ENCODE measurements at places on chromosomes 4 and X.

DNA sequence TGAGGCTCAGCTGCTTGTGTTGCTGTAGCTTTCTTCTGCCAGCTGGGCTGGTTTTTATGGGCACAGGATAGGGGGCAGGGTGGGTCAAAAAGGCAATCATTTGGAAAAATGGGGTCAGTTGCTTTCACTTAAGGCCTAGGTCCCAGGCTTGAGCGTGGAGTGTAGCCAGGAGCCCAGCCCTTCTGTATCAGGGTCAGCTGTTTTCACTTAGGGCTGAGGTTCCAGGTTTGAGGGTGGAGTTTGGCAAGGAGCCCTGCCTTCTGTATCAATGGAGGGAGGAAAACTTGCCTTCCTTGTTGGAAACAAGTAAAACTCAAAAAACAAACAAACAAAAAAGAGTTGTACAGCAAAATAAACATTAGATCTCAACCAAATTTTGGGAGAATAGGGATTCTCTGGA is 37.0 kb upstream of the UGT8 start:
- no peak for DNase-seq

DNA sequence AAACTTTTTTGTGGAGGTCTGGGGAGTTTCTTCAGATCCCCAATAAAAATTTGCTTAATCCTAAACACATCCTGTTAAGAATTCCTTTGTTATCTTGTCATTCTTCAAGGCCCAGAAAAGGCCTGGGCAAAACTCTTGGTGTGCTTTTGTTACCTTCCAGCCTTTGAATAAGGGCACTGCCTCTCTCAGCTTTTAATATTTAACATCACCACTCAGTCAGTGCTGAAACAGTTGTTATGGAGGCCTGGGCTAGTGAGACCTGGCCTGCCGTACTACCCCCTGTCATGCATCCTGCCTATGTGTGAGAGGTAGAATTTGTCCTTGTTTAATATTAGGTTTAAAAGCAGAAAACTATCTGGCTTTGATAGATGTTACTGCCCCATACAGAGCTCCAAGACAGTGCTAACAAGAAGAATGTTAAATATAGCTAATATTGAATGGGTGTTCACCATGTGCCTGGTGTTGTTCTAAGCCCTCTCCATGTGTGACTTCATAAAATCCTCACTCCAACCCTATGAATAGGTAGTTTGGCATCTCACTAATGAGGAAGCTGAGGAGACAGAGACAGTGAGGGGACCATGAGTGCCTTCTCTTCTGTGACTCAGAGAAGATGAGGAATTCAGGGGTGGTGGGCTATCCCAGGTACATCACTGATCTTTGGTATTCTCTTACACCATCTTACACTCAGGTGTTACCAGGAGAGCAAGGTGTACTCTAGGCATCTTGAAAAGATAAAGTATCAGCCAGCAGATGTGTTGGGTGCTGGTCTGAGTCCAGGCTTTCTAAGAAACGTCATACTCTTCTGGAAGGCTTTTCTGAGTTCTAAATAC is 6.2 kb downstream of the PPP1R2C start:
- DNase-seq = no peak

GRCh38 chr4:41632481-41633073 is 94.6 kb downstream of the LIMCH1 start:
- no peak for DNase-seq

- no peak for DNase-seq
Observed at GRCh38 chrX:134452596-134452995, 7.4 kb upstream of the HPRT1 start.

DNA sequence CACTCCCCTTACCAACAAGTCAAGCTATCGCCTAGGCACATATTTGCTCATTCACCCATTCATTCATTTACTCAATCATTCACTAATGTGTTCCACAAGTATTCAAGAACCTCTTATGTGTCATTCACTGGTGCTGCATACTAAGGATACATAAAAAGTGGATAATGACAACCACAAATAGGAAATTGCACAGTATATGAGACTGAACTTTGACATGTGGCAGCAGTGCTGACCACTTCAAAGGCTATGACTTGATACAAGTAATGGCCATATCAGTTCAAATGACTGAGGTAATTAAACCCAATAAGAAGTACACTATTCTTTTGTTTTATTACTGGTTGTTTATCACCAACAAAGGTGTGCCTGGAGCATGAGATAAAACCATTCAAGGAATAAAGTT is 282.5 kb downstream of the KLHL13 start:
- DNase-seq = no peak

- DNase-seq = no peak
Observed at GRCh38 chr4:105957680-105958079, 62.4 kb downstream of the NPNT start.

- DNase-seq = no peak
Observed at GRCh38 chrX:121902463-121902862, 855.1 kb downstream of the GLUD2 start.

GRCh38 chr4:153619811-153620210 is 64.3 kb upstream of the TLR2 start:
- DNase-seq = no peak

GRCh38 chr4:127632420-127633403 is at the start of gene INTU:
Gene INTU, plus strand, starts transcription at chr4:127632957. Its CDS starts 78 bp downstream, at chr4:127633035.
- DNase-seq = no peak

DNA sequence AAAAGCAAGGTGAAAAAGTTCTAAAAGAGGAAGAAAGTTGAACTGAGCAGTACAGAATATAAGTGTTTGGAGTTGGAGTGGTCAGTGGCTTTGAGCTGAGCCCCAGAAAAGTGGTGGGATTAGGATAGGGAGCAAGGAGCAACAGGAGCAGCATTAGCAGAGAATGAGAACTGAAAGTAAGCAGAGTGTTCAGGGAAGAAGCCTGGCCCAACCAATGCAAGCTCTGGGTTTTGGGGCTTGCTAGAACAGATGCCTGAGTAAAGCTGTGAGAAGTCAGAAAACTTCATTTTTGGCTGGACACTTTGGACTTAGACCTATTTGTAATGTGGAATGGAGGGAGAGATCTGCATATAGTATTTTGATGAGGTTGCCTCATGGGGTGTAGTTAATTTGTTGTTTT is 17.8 kb downstream of the JADE1 start:
- no peak for DNase-seq

GRCh38 chr4:80425124-80426100 is 89.9 kb downstream of the CFAP299 start:
- DNase-seq = no peak

- DNase-seq = no peak
Observed at GRCh38 chr4:147581606-147582350, 35.4 kb upstream of the TMEM184C start.

GRCh38 chr4:41282366-41282765 is 25.6 kb downstream of the UCHL1 start:
- DNase-seq = no peak

GRCh38 chrX:110172215-110172614 is 145.7 kb downstream of the AMMECR1 start:
- DNase-seq = no peak

DNA sequence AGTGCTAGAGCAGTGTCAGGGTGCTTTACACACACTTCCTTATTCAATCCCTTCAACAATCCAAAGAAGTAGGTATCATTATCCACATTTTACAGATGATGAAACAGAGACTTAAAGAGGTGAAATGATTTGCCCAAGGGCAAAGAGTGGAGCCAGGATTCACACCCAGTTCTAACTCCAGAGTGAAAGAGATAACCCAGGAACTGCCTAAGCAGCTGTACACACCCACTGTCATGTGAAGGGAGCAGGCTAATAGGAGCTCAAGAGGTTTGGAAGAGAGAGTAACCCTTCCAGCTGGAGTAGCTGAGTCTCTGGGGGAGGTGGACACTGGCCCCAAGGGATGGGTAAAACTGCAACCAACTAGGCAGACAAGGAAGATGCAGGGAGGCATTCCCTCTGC is 92.5 kb downstream of the FBXL5 start:
- no peak for DNase-seq

DNA sequence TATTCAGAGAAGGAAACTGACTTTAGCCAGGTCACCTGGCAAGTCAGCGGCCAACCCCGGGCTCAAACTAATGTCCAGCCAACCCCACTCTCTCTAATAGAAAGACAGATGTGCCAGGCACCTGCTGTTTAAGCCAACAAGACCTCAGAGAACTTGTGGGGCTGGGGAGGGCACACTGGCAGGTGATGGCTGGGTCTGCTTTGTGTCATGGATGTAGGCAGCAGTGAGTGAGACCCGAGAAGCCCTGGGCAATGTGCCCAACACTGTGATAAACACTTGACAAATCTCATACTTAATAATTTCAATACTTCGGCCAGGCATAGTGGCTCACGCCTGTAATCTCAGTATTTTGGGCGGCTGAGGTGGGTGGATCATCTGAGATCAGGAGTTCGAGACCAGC is 9.0 kb upstream of the CD99L2 start:
- DNase-seq = no peak

- DNase-seq = no peak
Observed at GRCh38 chrX:107452581-107452980, 3.1 kb downstream of the FRMPD3 start.

DNA sequence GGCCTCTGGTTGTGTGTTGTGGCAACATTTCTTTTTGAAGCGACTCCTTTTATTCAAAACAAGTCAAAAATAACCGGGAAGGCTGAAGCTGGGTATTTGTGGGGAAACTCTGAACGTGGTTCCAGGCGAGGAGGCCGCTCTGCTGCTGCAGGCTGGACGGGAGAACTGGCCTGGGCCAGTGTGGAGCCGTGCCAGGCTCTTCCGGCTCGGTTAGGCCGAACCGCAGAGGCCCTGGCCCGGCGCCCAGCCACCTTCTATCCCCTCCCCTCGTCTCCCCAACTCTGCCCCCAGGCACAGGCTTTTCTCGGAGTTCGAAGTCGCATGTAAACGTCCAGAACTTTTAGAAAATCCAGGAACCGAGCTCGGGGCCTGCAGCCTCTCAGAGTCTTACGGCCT is 2.4 kb upstream of the BCOR start:
- no peak for DNase-seq

DNA sequence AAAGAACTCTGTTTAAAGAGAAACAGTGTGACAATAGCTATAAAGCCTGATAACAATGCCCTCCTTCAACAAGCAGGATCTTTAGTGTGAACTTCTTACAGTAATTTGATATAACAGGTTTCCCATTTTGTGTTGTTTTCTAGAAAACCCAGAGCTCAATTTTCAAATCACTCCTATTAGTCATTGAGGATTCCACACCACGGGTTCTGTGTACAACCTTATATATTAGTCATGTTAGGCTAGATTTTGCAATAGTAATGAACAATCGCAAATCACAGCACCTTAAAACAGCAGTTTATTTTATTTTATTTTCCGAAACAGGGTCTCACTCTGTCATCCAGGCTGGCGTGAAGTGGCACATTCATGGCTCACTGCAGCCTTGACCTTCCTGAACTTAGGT is 1020.9 kb upstream of the INTU start:
- DNase-seq = no peak

- no peak for DNase-seq
Observed at GRCh38 chr4:149702414-149703293, 113.0 kb downstream of the IQCM start.

DNA sequence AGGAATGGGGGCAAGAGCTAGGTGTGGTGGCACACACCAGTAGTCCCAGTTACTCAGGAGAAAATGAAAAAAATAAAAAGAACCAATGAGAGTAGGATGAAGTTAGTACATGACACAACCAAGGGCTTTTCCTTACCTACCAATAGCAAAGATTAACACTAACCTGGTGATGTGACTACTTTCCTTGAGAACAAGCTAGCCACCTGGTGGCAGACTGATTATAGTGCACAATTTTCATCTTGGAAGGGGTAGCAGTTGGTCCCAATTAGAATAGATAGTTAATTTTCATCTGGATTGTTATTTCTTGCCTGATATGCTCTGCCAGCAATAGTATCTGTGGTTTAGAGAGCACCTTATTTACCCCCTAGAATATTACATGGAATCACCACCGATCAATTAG is 1216.8 kb upstream of the PABPC4L start:
- DNase-seq = no peak

GRCh38 chr4:67035501-67035900 is 509.8 kb downstream of the CENPC start:
- no peak for DNase-seq

DNA sequence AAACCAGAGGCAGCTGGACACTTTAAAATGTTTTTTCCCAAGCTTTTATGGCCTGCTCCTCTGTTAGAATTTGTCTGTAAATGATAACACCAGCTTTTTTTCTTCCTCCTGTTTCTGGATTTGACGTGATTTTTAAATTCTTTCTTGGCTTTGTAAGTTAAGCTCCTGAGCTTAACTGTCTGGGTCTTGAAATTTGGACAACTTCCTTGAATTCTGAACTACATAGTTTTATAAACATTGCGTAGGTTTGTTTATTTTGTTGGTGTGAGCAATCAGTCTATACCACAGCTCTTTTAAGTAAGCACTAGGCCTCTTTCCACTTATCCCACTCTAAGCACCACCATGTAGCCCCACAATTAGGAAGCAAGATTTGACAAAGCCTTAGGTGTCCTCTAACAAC is 144.4 kb upstream of the GUCY1A1 start:
- no peak for DNase-seq

- peak; percentile 54 for DNase-seq
Observed at GRCh38 chrX:129925305-129926092, 19.5 kb downstream of the UTP14A start.

GRCh38 chr4:158945529-158946108 is 157.3 kb upstream of the RAPGEF2 start:
- DNase-seq = peak; percentile 14

DNA sequence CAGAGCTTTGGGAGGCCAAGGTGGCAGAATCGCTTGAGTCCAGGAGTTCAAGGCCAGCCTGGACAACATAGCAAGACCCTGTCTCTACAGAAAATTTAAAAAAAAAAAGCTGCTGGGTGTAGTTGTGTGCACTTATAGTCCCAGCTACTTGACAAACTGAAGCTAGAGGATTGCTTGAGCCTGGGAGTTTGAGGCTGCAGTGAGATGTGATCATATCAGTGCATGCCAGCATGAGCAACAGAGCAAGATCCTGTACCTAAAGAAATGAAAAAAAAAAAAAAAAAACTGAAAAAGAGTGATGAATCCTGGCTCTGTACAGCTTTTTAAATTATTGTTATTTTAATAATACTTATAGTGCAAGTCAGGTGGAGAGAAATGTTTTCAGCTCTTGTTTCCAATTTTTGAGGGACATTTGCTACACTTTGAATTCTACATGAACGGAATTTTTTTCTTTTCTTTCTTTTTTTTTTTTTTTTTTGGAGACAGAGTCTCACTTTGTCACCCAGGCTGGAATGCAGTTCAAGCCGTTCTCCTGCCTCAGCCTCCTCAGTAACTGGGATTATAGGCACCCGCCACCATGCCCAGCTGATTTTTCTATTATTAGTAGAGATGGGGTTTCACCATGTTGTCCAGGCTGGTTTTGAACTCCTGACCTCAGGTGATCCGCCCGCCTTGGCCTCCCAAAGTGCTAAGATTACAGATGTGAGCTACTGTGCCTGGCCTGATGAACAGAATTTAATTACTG is 215.6 kb downstream of the FSTL5 start:
- no peak for DNase-seq

- no peak for DNase-seq
Observed at GRCh38 chr4:163132469-163133218, 34.0 kb downstream of the NAF1 start.

GRCh38 chr4:156374069-156374468 is 420.4 kb upstream of the CTSO start:
- DNase-seq = no peak

Data from CD8-positive, alpha-beta T cell (primary cell).